ENCODE measurements at places on chromosomes 12 and 14. TPM values are rescaled to one million over a fixed set of nuclear protein-coding genes. Genes with fewer than 3 reads are reported as not detected.

Gene CATSPERB
- total RNA-seq: not detected

Gene PTCSC3
- total RNA-seq: not detected

Gene LRRC9
- total RNA-seq: not detected

Gene DAO
- not detected for total RNA-seq

Gene CFAP54
- total RNA-seq: 1.8 TPM

Gene PMCH
- 0.30 TPM for total RNA-seq

Gene HSPB8
- total RNA-seq: 33.8 TPM

Gene CFAP251
- total RNA-seq: 7.9 TPM

Gene KLRK1
- total RNA-seq: not detected

Gene RAD51AP1
- 5.2 TPM for total RNA-seq

Gene OTX2
- total RNA-seq: not detected

Gene HCAR2
- not detected for total RNA-seq

All from smooth muscle cell of the pulmonary artery (primary cell).